ENCODE measurements at places on chromosomes 2 and 18. TPM values are rescaled to one million over a fixed set of nuclear protein-coding genes. Genes with fewer than 3 reads are reported as not detected.

Gene ABCB11
- 0.29 TPM for total RNA-seq

Gene MYL1
- total RNA-seq = not detected

Gene CPO
- total RNA-seq = not detected

Gene ADGRF3
- total RNA-seq = 0.19 TPM

Gene PIEZO2
- 0.68 TPM for total RNA-seq

DNA sequence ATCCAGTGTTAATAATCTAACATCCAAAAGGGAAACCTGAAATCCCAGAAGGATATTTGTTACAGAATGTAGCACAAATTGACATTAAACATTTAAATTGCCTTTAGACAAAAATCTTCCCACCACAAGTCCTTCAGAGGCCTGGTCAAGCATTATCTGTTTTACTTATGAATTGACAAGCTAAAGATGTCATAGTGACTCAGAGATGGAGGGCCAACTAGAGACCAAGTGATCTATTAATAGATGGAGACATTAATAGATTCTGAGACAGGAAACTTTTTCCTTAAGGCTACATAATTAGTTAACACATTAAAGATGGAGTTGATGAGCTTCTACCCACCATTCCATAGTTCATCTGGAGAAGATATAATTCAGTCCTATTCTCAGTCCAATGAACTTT lies 526.2 kb downstream of the IRS1 start:
- no peak for DNase-seq

- no peak for DNase-seq
Measured at GRCh38 chr2:159728629-159729028, 16.3 kb downstream of the MARCHF7 start.

- DNase-seq = no peak
Measured at GRCh38 chr2:172429301-172429968, 2.0 kb downstream of the ITGA6 start.

DNA sequence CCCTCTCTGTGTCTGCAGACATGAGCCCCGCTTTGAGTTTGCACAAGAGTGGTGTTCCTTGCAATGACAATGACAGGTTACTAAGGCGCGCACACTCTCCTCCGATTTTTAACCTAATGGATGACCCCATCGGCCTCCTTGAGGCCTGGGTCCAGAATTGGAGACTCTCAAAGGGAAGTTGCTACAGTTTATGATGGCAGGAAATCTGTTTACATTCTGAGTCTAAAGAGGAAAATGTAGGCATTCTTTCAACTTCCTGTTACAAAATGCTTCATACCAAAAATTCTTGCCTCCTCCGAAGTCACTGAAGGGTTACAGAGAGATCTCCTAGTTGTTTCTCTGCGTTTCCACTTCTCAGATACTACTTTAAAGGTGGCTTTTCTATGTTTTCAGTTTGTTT lies 225.3 kb upstream of the AGAP1 start:
- DNase-seq = no peak

All from suprapubic skin (tissue), 4 donors.